ENCODE measurements at places on chromosomes 6 and 20.

GRCh38 chr6:55199239-55199638 is 24.9 kb downstream of the HCRTR2 start:
- DNase-seq: no peak

DNA sequence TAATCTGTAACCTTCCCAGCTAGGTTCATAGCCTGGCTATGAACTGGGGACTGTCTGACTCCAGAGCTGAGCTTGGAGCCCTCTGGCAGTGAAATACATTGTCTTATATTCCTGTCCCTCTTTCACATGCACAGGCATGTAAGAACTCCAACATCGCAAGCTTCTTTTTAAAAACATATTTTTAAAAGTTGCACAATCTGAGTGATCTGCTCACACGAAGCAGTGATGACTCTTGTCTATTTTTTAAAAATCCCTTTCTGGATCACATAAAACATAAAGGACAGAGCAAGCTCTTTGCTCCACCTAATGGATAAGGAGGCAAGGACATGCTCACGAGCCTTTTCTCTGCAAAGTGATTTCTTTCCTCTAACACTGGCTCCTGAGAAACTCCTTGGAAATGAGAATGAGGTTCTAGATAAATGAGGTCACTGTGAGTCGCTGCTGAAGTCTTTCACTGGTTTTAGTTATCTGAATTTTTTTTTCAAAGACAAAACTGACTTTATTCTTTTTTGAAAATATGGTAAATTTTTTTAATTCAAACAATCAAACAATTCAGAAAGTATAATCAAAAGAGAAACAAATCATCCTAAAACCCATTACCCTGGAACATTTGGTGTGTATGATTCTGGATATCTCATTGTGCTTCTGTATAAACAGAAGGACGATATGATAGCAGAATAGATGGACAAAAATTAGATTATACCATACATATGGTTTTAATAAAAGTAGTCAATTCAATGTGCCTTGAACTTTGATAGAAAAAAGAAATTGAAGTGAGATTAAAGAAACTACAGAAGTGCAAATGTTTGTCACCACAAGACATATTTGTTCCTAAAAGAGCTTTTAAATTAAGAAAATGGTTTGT is 30.8 kb downstream of the IL20RA start:
- DNase-seq: no peak

GRCh38 chr6:3707024-3707423 is 44.5 kb downstream of the PXDC1 start:
- DNase-seq: no peak

DNA sequence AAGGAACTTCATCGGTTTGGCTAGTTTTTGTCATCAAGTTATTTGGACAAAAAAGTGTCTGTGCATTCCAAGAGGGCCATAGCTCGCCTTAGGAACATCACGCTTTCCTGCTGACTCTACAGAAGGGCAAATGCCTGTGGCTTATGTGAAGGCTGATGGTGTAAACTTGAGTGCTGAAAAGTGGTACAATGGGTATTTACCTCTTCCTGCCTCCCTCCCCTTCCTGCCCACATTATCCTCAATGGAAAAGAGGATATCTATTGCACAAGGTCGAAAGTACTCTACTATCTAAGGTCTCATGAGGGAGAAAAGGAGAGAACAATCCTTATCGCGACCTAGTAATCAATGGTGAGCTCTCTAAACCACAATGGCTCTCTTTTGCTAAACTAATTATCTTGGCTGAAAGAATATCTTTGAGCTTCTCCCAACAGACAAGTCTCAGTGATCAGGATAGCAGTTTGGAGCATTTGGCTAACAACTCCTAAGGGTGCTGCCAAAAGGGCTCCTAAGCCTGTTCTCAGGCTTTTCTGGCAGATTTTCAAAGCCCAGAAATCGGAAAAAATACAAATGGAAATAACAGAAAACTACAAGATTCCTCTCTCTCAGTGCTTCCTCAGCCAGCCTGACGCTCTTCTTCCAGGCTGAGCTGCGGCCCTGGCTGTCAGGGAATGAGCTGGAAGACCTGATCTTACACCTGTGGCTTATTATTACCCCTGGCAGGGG is 42.6 kb upstream of the ENPP1 start:
- no peak for DNase-seq

- DNase-seq: no peak
Observed at GRCh38 chr6:106430466-106430865, 69.9 kb downstream of the CRYBG1 start.
